ENCODE measurements at places on chromosomes 2 and 18.

GRCh38 chr2:227460070-227460485, 11.9 kb upstream of the AGFG1 start:
- DNase-seq, result no peak

GRCh38 chr2:108895188-108895587, 93.8 kb downstream of the EDAR start:
- no peak for DNase-seq

DNA sequence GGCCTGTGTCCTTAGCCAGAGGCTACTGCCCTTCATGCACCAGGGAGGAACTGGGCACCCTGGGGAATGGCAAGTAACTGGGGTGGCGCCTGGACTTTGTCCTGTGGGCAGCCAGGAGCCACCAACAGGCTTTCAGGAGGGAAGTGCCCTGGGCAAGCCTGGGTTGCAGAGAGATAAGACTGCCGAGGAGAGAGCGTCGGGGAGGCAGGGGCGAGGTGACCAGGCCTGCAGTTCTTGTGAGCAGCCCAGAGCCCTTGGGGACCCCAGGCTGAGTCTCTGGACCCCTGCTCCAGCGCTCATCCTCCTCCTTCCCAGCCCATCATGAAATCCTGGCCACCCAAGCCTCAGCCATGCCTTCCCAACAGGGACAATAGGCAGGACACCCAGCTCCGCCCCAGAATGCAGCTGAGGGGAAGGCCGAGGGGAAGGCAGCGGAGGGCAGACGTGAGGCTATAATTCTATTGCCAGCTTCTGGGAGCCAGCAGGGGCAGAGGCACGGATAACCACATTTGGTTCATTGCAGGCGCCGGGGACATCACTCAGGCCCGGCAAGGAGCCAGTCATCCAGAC, 25.1 kb downstream of the ADRA2B start:
- no peak for DNase-seq

DNA sequence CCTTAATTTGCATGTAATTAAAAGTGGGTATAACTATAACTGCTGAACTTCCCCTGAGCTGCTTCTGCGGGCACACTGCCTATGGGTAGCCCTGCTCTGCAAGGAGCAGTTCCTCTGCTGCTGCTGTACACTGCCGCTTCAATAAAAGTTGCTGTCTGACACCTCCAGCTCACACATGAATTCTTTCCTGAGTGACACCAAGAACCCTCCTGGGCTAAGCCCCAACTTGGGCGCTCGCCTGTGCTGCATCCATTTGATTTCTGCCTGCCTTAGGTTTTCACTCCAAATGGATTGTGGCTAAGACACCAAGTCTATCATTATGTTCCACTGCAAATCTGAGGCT, 215.7 kb downstream of the ANAPC1 start:
- DNase-seq, result no peak

DNA sequence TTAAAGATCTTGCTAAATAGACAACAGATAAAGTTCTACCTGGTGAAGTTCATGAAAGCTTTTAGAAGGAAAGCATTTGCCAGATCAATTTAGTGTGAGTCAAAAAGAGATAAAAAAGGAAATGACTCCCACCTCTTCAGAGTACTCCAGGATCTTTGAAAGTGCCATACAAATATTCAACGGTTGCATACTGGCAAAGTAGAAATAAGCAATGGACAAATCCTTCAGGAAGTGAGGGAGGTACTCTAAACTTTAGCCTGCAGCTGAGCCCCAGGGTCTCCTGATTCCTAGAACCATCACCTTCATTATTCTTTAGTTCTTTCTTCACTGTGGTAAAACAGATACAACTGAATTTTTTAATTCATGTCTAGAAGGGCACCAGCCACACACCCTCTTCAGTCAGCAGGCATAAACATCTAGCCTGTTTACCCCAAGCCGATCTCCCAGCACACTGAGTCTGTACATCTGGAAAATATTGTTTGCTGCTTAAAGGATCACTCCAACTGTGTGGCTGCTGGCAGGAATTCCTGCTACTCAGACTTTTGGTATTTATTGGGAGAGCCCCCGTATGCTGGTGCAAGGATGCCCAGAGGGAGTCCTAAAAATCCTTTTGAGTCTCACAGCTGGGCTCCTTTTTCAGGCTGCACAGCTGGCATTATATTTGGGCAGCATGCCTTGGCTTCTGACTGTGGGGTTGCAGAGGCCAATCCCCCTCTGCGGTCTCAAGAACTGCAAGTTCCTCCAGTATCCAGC, 72.3 kb upstream of the SESTD1 start:
- no peak for DNase-seq

- DNase-seq, result no peak
Measured at GRCh38 chr2:106825161-106825560, 60.8 kb downstream of the ST6GAL2 start.

DNA sequence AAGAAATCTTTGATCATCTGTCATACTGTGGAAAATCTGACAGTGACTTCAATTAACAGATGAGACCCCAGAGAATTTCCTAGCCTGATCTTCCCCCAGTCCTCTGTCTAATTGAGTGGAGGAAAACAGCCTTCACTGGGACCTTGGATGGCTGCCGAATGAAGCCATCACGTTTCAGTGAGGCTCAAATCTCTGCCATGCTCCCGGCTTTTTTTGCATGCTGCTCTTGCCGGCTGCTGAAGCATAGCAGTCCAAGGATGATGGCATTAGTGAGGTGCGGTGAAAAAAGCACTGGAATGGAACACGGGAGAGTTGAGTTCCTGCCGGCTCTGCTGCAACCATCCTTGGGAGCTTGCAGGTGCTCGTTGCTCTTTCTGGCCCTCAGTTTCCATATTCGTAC, 430.5 kb downstream of the SLC4A3 start:
- no peak for DNase-seq

GRCh38 chr2:205654878-205655605, 27.3 kb upstream of the NRP2 start:
- no peak for DNase-seq

GRCh38 chr18:56711708-56712445, 60.7 kb downstream of the WDR7 start:
- DNase-seq, result no peak

DNA sequence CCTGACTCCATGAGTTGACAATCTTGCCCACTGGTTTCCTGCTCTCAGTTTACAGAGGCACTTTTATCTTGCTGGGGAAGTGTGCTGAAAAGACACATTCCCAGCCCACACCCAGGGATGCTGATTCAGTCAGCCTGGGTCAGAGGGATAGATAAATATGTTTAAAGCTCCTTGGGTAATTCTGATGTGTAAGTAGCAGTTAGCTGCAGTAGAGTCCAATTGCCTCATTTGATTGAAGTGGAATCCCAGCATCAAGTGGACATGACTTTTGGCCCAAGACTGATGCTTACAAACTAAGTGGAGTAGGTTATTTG, 29.4 kb downstream of the PSD4 start:
- DNase-seq, result no peak

GRCh38 chr2:181546086-181546485, 88.9 kb downstream of the ITGA4 start:
- no peak for DNase-seq

DNA sequence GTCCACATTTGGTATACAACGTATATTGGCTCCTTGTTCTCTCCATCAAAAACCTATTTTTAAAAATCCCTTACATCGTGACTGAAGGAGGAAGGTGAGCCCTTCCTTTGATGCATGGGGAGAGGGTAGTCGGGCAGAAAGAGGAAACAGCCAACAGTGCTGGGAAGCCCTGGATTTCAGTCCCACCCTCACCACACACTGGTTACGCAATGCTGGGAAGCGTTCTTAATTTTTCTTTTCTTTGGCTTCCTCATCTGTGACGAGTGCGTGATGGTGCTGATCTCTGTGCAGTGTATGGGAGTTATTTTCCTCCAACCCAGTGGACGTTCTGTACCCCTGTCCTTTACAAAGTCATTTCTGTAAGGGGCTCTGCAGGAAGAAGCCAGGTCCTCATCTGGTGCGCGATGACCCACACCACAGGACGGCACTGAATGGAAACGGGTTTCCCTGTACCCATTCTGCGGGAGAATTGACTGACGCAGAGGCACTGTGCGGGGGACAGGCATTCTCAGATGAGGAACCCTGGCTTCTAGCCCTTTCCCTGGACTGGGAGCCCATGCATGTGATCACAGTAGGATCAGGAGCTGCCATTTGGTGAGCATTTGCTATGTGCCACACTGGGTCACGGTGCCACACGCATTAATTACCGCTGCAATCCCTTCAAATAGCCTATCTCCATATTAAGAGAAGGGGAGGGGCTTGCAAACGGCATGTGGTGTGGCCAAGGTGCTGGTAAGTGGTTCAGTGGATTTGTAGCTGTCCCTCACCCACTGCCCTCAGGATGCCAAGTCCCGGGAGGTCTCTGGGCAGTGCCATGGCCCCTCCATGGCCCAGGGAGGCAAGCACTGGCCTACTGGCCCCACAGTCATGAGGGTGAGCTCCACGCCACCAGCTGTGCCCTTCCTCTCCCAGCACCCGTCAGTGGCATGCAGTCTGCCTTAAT, 4.3 kb downstream of the COLEC11 start:
- DNase-seq, result no peak

DNA sequence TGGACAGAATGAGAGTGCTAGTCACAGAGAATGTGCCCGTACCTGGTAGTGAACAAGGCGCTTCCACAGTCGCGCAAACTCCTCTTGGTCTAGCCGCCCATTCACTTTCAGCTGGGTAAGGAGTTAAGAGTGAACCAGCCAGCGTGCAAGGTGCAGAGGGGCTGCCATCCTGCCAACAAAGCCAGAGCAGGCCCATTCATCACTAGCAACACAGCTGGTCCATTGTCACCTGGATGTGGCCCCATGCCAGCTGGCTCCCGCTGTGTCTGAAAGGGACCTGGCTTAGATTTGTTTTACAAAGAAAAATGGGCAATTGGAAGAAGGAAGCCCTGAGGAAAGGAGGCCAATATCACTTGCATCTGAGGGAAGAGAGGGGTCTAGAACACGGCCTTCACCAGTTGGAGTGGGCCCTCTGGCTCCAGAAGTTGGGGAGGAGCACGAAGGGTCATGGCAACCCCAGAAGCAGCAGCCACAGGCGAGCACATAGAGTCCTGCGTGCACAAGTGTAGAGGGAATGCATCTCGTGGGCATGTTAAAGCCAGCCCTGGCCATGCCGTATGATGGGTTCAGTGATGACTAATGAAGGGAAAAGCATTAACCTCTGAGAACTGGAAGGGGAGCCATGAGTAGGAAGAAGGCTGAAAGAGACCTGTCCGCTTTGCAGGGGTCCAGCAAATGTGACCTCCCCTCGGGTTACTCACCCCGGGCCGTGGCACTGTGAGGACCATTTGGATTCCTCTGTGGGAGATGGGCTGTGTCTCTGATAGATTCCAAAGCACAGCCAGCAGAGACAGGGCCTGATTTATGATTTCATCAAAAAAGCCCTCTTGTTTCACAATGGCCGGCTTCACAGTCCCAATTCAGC, 70.6 kb downstream of the CAPN13 start:
- DNase-seq, result peak; percentile 83

DNA sequence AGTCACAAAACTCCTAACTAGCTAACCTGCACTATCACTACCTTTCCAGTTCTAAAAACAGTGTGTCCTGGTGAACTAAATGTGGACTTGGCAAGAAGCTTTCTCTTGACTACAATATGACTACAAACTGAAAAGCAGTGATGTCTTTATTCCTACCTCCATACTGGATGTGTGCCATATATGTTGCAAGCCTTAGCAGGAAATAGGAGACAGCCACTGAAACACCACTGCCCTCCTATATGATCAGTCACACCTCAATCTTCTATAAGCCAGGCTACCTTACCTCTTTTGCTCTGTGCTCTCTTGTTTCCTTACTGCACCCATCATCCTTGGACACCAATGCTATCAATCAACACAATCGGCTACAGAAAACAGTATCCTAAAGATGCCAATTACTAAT, 34.1 kb downstream of the SS18 start:
- no peak for DNase-seq

DNA sequence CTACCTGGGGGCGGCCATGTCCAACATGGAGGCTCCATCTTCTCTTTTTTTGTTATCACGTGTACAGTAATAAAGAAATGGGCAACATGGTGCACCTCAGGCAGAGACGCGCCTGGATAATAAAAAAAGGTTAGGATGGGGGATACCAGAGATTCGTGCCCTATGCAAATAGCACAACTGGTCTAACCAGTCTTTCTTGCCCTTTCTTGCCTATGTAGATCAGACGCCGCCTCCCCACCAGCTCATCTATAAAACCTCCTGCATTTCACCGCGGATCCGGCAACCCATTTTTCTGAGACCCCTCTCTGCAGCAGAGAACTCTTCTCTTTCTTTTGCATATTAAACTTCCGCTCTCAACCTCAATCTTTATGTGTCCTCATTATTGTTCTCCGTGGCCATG, 68.7 kb downstream of the MYL12B start:
- no peak for DNase-seq

DNA sequence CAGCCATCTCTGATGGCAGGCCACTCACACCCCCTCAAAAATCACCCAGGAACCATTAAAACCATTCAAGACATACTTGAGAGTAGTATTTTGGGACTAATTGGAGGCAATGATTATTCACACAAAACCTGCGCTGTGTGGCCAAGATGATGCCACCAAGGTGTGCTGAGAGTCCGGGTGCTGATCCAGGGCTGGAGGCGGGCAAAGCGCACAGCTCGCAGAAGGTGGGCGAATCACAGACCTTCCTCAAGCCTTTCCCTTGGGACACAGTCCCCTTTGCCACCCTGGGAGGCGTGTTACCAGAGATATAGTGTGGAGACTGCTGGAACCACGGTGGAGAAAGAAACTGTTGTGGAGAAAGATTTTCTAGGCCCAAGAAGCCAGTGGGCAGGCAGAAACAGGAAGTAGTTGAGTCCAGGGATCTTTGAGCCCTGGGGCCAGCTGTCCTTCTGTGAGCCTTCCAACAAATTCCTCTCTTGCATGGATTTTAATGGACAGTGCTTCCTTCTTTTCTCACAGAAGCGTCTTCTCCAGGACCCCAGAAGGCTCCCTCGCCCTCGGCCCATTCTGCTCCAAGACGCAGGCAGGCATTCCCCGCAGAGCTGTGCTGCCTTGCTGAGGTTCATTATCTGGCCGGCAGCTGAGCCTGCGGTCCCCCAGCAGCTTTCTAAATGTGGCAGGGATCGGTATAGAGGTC, 8.0 kb downstream of the COPS9 start:
- DNase-seq, result no peak
